Peyer's patch (tissue), 4 donors: ENCODE measurements at places on chromosomes 6 and 20. TPM values are rescaled to one million over a fixed set of nuclear protein-coding genes. Genes with fewer than 3 reads are reported as not detected.

ME1 gene
- 7.4 TPM for total RNA-seq

DNA sequence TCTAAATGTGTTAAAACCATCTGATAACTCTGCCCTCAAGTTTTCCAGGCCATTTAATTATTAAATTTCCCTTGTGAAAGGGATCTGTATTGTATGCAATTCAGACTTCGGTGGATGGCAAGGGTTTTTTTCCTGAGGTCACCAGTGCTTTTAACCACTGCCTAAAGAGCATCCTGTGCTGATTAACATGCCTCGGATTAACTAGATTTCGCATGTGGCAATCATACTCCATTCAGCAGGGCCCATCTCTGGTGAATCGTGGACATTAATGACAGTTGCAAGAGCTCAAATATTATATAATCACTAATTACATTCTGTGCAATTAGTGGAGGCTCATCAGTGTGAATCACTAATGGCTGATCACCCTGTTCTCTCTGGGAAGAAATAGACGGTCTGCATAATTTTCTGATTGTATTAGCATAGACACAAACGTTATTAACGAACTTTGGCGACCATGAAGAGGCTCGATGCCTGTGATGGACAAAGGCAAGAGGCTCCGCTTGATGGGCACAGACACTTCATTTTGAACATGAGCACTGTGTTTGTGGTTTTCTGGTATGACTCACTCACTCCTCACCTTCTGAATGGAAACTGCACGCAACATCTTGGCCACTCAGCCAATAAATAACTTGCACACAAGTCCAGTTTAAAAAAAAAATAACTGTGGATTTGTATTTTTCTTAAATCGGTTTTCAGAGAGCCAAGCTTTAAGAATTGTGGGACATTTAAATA is 31.4 kb downstream of the LINC00237 start:
- no peak for DNase-seq
- no peaks in the 10 kb centered on the region for H3K4me1 ChIP-seq
- H3K36me3 ChIP-seq = no peaks in the 10 kb centered on the region
- no peak overlapping the region for H3K4me3 ChIP-seq
- no peaks in the 10 kb centered on the region for H3K27me3 ChIP-seq
- no peak overlapping the region for H3K27ac ChIP-seq

DNA sequence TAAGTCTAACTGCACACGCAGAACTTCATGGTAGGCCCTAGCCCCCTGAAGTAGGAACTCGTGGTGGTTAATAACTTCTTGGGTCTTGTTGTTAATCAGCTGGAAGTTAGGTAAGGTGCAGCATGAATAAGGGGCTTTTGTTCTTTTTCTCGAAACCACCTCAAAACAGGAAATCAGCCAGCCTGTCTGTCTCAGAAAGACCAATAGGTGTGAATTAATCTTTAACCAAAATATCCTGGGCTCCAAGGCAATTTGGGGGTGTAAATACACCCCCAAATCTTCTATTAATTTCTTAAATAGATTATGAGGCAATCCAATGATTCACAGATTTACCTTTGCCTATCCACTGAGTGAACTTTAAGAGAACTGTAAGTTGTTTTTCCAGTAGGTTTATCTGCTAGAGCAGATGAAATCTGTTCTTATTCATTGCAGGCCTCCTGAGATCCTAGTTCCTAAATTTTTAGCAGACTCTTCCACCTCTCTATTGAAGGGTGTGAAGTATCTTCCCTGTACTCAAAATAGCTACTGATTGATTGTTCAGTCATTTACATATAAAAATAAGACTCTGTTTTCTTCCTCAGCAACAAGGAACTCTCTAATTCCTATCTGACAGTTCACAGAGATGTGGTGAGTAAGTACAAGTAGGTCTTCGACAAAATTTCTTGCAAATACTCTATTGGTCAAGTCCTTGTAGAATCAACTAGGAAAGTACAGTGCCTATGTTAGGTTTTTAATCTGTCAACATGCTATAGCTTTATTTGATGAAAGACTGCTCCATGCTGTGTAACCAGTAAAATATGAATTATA is 427.1 kb upstream of the NOX3 start:
- no peaks in the 10 kb centered on the region for H3K27me3 ChIP-seq
- no peak overlapping the region for H3K27ac ChIP-seq
- no peaks in the 10 kb centered on the region for H3K36me3 ChIP-seq

IL17F gene
- not detected for total RNA-seq

- peak overlapping the region; percentile 40 for H3K4me3 ChIP-seq
- DNase-seq = peak; percentile 60
- no peak overlapping the region for H3K27ac ChIP-seq
- H3K36me3 ChIP-seq = no peaks in the 10 kb centered on the region
- H3K4me1 ChIP-seq = no peaks in the 10 kb centered on the region
These were observed 82.7 kb upstream of the DUSP22 start for GRCh38 chr6:209432-210103.

GRCh38 chr6:158850807-158851115 is 31.6 kb upstream of the EZR start:
- no peaks in the 10 kb centered on the region for H3K36me3 ChIP-seq
- DNase-seq = no peak
- peak overlapping the region; percentile 67 for H3K27ac ChIP-seq
- peaks cover 19% of the 10 kb centered on the region for H3K4me1 ChIP-seq

GRCh38 chr6:167827583-167828324 is 1.0 kb downstream of the AFDN start:
- no peaks in the 10 kb centered on the region for H3K27me3 ChIP-seq
- DNase-seq = peak; percentile 73
- H3K27ac ChIP-seq = peak overlapping the region; percentile 96
- H3K36me3 ChIP-seq = no peaks in the 10 kb centered on the region
- peaks cover 31% of the 10 kb centered on the region for H3K4me1 ChIP-seq

GRCh38 chr6:134178161-134179044 is 126.0 kb upstream of the SLC2A12 start:
- H3K27ac ChIP-seq = peak overlapping the region; percentile 70
- peak overlapping the region; percentile 83 for H3K4me3 ChIP-seq
- no peaks in the 10 kb centered on the region for H3K4me1 ChIP-seq
- no peaks in the 10 kb centered on the region for H3K36me3 ChIP-seq
- DNase-seq = peak; percentile 78
- H3K27me3 ChIP-seq = no peaks in the 10 kb centered on the region

PHACTR3 gene
- total RNA-seq = 28.4 TPM

- H3K27me3 ChIP-seq = no peaks in the 10 kb centered on the region
- H3K27ac ChIP-seq = peak overlapping the region; percentile 88
- peaks cover 15% of the 10 kb centered on the region for H3K4me1 ChIP-seq
- no peak for DNase-seq
- no peaks in the 10 kb centered on the region for H3K36me3 ChIP-seq
These were observed 16.3 kb upstream of the SYNJ2 start for GRCh38 chr6:157965387-157965786.

DNA sequence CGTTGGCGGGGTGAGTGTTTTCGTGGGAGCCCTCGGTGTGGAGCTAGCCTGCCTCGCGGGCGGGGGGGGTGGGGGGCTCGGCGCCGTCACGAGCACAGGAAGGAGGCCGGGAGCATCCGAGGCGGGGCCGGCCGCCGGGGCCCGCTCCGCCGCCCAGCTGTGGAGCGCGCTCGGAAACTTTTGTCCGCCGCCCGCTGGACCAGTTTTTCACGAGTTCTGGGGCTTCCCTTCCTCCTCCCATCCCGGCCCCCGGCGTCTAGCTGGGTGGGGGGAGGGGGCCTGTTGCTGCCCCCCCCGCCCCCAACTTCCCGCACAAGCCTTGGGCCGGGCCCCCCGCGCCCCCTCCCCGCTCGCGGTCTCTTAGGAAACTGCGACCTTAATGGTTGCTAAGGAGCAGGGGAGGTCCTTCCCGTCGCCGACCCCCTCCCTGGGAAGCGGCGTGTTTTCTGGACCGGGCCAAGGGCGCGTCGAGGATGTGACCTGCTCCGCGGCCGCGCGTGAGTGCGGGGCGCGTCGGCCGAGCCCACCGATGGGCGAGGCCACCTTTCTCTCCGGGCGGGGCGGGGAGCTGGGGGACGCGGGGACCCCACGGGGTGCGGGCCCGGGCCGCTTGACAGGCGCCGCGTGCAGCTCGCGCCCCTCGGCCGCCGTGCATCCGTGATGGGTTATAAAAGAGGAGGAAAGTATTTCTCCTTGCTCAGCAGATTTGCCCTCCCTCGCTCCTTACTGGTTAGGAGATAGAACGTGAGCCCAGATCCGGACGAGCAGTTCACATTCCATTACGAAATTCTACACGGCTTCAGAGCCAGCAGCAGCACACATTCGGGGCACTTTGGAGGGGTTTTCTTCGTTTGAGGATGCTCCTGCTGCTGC is 1.4 kb downstream of the RREB1 start:
- DNase-seq = peak; percentile 72
- no peaks in the 10 kb centered on the region for H3K27me3 ChIP-seq
- no peaks in the 10 kb centered on the region for H3K36me3 ChIP-seq
- no peaks in the 10 kb centered on the region for H3K4me1 ChIP-seq

TSHZ2 gene
- 57.8 TPM for total RNA-seq

MPC1 gene
- 54.5 TPM for total RNA-seq

DNA sequence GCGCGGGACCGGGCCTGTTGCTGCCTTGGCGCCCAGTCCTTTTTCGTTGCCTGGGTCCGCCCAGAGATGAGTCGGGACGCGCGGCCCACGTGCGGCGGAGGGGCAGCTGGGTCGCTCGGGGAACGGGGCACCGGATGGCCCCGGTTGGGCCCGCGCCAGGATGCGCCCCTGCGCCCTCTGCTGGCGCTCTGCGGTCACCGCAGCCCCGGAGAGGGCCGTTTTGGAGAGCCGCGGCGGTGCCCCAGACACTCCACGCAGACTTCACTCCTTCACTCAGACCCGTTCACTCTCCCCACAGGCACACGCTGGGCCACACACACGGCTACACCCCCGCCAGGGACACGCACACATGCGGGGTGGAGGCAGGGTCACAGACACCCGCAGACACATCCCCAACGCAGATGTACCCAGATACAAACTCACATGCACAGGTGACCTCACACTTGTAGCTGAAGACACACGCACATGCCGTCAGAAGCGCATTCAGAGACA is 38.8 kb downstream of the SRC start:
- H3K36me3 ChIP-seq = no peaks in the 10 kb centered on the region
- H3K4me1 ChIP-seq = no peaks in the 10 kb centered on the region
- peak overlapping the region; percentile 68 for H3K4me3 ChIP-seq

DNA sequence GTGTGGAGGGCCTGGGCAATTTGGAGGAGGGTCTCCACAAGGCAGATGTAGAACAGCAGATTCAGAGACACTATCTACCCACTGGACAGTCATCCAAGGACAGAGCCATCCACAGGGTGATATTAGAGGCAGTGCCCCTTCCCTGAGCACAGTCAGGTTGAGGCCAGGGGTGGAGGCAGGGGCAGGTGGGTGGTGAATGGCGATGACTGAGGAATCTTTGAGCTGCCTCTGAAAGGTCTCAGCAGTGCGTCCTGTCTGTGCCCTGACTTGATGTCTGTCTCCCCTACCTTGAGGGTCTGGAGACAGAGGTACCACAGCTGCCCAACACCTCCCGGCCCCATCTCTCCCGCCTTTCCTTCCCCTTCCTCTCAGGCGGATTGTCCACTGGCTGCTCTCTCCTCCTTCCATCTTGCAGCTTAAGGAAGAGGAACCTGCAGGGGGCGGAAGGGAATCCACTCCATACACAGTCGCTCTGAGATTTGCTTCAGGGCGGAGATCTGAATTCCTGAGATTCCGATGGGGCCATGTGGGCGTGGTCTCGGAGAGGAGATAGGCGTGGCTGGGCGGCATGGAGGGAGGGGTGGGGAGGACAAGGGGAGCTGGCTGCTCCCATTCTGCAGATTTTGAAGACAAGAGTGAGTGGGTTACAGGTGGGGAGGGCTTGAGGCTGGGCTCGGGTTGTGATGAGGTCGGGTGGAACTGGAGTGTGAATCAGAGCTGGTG is 1.7 kb downstream of the MUCL3 start:
- H3K4me3 ChIP-seq = no peak overlapping the region
- no peaks in the 10 kb centered on the region for H3K27me3 ChIP-seq
- H3K36me3 ChIP-seq = no peaks in the 10 kb centered on the region
- peak; percentile 70 for DNase-seq
- H3K27ac ChIP-seq = no peak overlapping the region
- H3K4me1 ChIP-seq = no peaks in the 10 kb centered on the region

EBF4 gene
- 3.6 TPM for total RNA-seq

GID8 gene
- total RNA-seq = 26.5 TPM

DNA sequence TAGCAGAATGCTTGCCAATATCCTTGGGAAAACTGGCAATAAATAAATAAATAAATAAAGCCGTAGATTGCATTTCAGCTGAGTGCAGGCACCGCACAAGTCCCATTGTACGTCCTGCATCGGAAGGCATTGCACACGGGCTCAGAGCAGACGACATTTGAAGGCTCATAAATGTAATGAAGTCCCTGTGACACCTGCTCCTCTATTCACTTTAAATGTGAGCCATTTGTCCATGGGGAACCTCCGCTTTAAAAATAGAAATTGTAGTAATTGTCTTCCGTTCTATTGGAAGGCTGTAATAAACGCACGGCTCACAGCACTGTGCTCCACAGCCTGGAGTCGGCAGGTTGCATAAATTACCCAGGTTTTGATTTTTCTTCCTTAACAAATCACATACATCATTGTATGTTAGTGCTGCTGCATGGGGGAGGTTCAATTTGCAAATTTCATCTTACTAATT is 32.6 kb downstream of the MYT1 start:
- no peaks in the 10 kb centered on the region for H3K27me3 ChIP-seq
- H3K36me3 ChIP-seq = no peaks in the 10 kb centered on the region
- no peaks in the 10 kb centered on the region for H3K4me1 ChIP-seq
- no peak overlapping the region for H3K27ac ChIP-seq
- DNase-seq = no peak
- H3K4me3 ChIP-seq = no peak overlapping the region

DNA sequence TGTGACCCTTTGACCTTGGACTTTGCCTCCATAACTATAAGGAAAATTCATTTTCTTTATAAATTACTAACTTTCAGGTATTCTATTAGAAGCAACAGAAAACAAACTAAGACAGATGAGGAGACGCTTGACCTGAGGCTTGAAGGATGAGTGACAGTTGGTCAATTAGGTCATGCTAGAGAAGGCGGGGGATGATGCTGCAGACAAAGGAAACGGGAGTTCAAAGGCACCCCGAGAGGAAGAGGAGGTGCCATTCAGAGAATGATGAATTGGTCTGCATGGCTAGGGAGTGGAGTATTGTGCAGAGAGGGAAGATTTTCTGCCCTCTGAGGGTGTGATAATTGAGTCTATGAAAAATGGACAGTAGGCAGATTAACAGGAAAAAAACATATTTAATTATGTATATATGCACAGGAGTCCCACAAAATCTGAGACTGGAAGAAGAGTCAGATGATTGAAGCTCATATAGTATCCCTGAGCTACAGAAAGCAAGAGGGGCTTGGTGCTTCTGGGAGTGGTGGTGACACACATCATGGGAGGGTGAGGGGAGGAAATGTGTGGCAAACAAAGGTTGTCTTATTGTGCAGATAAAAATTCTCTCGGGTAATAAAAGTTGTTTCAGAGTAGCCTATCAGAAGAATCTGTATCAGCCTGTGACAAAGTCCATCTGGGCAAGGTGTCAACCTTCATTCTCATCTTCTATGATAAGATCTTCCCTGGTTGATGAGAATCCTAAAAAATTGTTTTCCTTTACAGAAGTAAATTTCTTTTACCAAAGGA is 20.4 kb upstream of the FUCA2 start:
- H3K27ac ChIP-seq = peak overlapping the region; percentile 35
- no peak for DNase-seq
- H3K4me1 ChIP-seq = no peaks in the 10 kb centered on the region
- no peaks in the 10 kb centered on the region for H3K36me3 ChIP-seq
- H3K4me3 ChIP-seq = no peak overlapping the region
